ENCODE measurements at places on chromosomes 11 and 22. TPM values are rescaled to one million over a fixed set of nuclear protein-coding genes. Genes with fewer than 3 reads are reported as not detected.

The EMID1 gene
- polyA plus RNA-seq = 1.3 TPM

The TYR gene
- not detected for polyA plus RNA-seq

The THY1 gene
- polyA plus RNA-seq = 1,657 TPM

The CABP4 gene
- not detected for polyA plus RNA-seq

The CLTCL1 gene
- polyA plus RNA-seq = 6.2 TPM

The CRACR2B gene
- polyA plus RNA-seq = 3.2 TPM

The BRSK2 gene
- 0.55 TPM for polyA plus RNA-seq

The EI24 gene
- polyA plus RNA-seq = 89.7 TPM

The CAVIN3 gene
- polyA plus RNA-seq = 241 TPM

The NAP1L4 gene
- polyA plus RNA-seq = 80.7 TPM

The SPI1 gene
- not detected for polyA plus RNA-seq

The OR5B3 gene
- not detected for polyA plus RNA-seq

The MIOX gene
- not detected for polyA plus RNA-seq

The ROBO3 gene
- polyA plus RNA-seq = 54.1 TPM

The XKR3 gene
- polyA plus RNA-seq = not detected

The FGF19 gene
- polyA plus RNA-seq = not detected

The MS4A6A gene
- polyA plus RNA-seq = not detected

The SLC22A8 gene
- not detected for polyA plus RNA-seq

The ARHGEF17 gene
- 97.7 TPM for polyA plus RNA-seq

The ACRV1 gene
- polyA plus RNA-seq = not detected

The IGSF9B gene
- 0.13 TPM for polyA plus RNA-seq

The CSRP3 gene
- not detected for polyA plus RNA-seq

The MGAT3 gene
- polyA plus RNA-seq = 1.1 TPM

The MICAL3 gene
- 30.0 TPM for polyA plus RNA-seq

The OR6A2 gene
- polyA plus RNA-seq = not detected

The RFPL3 gene
- not detected for polyA plus RNA-seq

The EFCAB6 gene
- 0.44 TPM for polyA plus RNA-seq

The GGTLC3 gene
- not detected for polyA plus RNA-seq

The OR10G4 gene
- polyA plus RNA-seq = not detected

The MRPL49 gene
- polyA plus RNA-seq = 56.8 TPM

The SNRPD3 gene
- polyA plus RNA-seq = 283 TPM

The KCNQ1OT1 gene
- polyA plus RNA-seq = 0.11 TPM

The RIMBP3C gene
- 0.05 TPM for polyA plus RNA-seq

The PICALM gene
- polyA plus RNA-seq = 235 TPM

The DCDC1 gene
- not detected for polyA plus RNA-seq

The UBQLN3 gene
- not detected for polyA plus RNA-seq

The SPON1 gene
- 0.62 TPM for polyA plus RNA-seq

The MRGPRE gene
- polyA plus RNA-seq = not detected

The HINFP gene
- 12.8 TPM for polyA plus RNA-seq

The OR10S1 gene
- not detected for polyA plus RNA-seq

The PATE4 gene
- not detected for polyA plus RNA-seq

The FOLH1 gene
- not detected for polyA plus RNA-seq

The IL10RA gene
- polyA plus RNA-seq = 0.12 TPM

The RASSF10 gene
- polyA plus RNA-seq = not detected

The CTR9 gene
- polyA plus RNA-seq = 14.4 TPM

The ANO1 gene
- 8.0 TPM for polyA plus RNA-seq

The TSPAN32 gene
- polyA plus RNA-seq = not detected

The FADS1 gene
- 17.6 TPM for polyA plus RNA-seq

The GPHA2 gene
- polyA plus RNA-seq = not detected

The TNNT3 gene
- polyA plus RNA-seq = not detected

The LRRC56 gene
- polyA plus RNA-seq = 1.7 TPM

The P4HA3 gene
- polyA plus RNA-seq = 5.7 TPM

The GRIK4 gene
- 0.38 TPM for polyA plus RNA-seq

The GLYAT gene
- not detected for polyA plus RNA-seq

The HEPHL1 gene
- polyA plus RNA-seq = 0.02 TPM

The DPAGT1 gene
- polyA plus RNA-seq = 51.2 TPM

Data from IMR-90 (cell line).